HEK293T (cell line): ENCODE measurements at places on chromosomes 5 and 9.

GRCh38 chr5:141514330-141515133 lies 25.7 kb downstream of the PCDHGC5 start:
- DNase-seq, result no peak

DNA sequence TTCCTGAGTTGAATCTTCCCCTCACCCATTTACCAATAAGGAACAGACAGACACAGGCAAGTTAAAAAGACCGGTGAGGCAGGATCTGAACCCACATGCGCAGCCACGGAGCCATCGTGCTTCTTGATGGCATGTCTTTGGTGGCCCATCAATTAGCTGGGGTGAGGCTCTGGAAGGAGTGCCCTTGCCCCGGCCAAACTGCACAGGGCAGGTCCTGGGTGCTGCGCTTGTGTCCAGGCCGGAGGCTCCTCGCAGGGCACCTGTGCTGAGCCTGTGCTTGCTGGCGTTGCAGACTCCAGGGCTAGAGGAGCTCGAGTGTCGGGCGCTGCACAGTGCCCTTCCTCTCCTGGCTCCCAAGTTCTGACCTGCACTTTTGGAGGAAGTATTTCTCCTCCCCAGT lies 66.4 kb downstream of the PSMB7 start:
- DNase-seq, result no peak

GRCh38 chr5:89047571-89047970 lies 164.6 kb upstream of the MEF2C start:
- no peak for DNase-seq

GRCh38 chr5:54834121-54834842 lies 151.1 kb downstream of the ESM1 start:
- DNase-seq, result no peak

DNA sequence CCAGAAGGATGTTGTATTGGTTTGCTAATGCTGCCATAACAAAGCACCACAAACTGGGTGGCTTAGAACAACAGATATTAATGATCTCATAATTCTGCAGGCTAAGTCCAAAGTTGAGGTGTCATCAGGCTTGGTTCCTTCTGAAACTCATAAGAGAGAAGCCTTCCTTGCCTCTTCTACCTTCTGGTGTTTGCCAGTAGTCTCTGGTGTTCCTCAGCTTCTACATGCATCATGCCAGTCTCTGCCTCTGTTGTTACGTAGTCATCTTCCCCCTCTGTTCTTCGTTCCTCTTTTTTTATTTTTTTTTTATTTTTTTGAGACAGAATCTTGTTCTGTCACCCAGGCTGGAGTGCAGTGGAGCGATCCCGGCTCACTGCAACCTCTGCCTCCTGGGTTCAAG lies 61.8 kb downstream of the LRRC70 start:
- DNase-seq, result no peak

GRCh38 chr5:14545862-14546261 lies 35.7 kb upstream of the OTULINL start:
- no peak for DNase-seq

GRCh38 chr5:58496488-58496887 lies 5.3 kb downstream of the GAPT start:
- peak; percentile 13 for DNase-seq

DNA sequence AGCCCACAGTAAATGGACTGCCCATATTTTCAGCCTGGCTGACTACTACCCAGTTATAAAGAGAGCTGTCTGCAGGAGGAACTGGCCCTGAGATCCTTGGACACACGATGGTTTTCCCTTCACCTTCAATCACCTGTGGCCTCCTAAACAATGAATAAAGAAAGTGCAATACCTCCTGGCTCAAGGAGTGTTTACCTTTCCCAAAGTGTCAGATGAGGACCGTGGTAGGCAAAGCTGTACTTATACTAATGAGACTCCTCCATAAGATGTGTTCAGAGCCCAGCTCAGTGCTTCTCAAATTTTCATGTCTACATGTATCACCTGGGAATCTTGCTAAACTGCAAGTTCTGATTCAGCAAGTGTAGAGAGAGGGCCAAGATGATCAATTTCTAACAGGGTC lies 284.5 kb upstream of the VLDLR start:
- DNase-seq, result no peak

GRCh38 chr9:35341585-35341984 lies 148.3 kb upstream of the RUSC2 start:
- no peak for DNase-seq

- DNase-seq, result no peak
Measured at GRCh38 chr9:86350006-86350760, 4.0 kb downstream of the TUT7 start.

GRCh38 chr5:90274216-90274615 lies 135.3 kb downstream of the CETN3 start:
- no peak for DNase-seq

DNA sequence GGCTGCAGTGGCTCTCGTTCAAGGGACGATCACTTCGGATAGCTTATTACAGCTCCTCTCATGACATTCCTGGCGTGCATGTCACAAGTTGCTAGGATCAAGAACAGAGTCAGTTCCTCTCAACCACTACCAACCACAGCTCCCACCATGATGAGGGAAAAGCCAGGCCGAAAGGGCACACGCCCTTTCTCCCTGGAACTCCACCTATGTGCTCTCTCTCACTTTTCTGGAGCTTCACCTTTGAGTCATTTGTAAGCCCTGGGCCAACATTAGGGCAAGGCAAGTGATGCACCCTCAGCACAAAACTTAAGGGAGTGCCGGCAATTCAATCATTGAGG lies 1.6 kb downstream of the SPACA9 start:
- DNase-seq, result no peak
